ENCODE measurements at places on chromosomes 7 and 10.

- DNase-seq = no peak
Measured at GRCh38 chr7:157389951-157390730, 53.3 kb downstream of the DNAJB6 start.

- no peak for DNase-seq
Measured at GRCh38 chr10:101207026-101207425, 22.2 kb downstream of the LBX1 start.

DNA sequence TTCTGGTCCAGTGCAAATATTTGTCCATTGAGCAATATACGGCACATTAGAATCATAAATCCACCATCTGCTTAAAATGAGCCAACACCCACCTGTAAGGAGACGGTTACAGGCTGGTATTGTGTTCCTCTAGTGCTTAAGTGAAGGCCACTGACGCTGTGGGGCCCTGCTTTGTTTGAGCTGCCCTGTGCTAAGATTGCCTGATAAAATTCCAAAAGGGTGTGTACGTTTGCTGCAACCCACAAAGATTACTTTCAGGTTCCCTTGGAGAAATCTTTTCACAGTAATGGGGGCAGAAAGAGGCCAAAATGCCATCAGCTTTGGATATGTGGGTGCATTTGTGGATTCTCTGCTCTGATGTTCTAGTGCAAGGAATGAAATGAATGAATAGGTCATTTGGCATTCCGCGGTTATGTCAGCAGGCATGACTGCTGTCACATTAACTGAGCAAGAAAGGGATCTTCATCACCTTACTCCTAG lies 34.4 kb downstream of the AGR3 start:
- no peak for DNase-seq

- no peak for DNase-seq
Measured at GRCh38 chr10:73478636-73479035, 17.2 kb downstream of the PPP3CB start.

DNA sequence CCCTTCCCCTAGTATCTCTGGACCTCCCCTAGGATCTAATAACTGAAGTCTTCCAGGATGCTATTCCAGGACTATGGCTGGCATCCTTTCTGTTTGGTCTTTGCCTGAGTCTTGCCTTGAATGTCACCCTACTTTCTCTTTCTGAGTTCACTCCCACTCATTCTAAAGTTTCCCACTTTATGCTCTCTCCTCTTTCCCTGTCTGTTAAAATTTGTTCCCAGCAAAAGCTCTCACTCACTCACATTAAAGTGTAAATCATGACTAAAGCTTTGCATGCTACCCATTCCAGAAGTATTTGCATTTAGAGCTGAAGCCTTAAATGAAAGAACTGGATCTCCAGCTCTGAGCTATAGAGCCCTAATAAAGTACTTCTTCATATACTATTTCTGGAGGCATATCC lies 42.1 kb upstream of the RAPGEF5 start:
- DNase-seq = no peak

GRCh38 chr7:46233585-46234329 lies 312.7 kb upstream of the IGFBP3 start:
- no peak for DNase-seq

GRCh38 chr7:154844955-154845354 lies 158.0 kb downstream of the PAXIP1 start:
- no peak for DNase-seq

- no peak for DNase-seq
Measured at GRCh38 chr10:7258948-7259523, 151.8 kb downstream of the SFMBT2 start.

Data from AG09309 (cell line).